ENCODE measurements at places on chromosomes 16 and 17.

DNA sequence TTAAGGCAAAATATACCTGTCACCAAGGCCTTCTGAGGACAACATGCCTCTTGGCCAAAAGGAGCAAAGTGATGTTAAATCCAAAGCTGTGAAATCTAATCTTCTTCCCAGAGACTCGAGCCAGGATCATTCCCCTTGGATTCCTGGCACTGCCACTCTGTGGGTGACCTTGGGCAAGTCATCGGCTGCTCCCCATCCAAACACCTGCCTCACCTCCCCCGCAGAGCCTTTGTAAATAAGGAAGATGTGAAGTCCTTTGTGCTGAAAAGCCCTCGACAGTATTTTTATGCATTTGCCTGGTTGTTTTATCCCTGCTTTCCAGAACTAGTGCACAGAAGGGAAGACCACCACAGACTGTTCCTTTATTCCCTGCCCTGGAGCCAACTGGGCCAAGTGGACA is 5.4 kb upstream of the CEP295NL start:
- DNase-seq = no peak

DNA sequence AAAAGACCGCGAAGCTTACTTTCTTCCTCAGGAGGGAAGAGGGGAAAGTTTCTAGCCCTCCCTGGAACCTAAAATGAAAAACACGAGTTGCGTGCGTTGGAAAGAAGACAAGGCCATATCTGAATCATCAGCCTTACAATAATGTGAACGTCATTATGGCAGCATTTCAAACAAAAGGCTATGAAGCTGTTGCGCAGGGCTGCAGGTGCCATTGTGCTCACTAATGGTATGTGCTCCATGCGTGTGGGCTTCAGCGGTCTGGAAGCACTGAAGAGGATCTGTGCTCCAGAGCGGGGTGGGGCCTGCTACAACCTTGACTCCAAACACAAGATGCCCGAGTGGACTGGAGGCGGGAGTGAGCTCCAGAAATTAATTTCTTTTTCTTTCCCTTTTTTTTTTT is 12.1 kb upstream of the CYB5B start:
- no peak for DNase-seq

- no peak for DNase-seq
Observed at GRCh38 chr16:73179705-73180331, 131.9 kb upstream of the ZFHX3 start.

GRCh38 chr16:54309341-54309740 is 22.8 kb upstream of the IRX3 start:
- no peak for DNase-seq

GRCh38 chr17:336110-337021 is 16.2 kb downstream of the RPH3AL start:
- no peak for DNase-seq

GRCh38 chr17:3015890-3016289 is 47.5 kb downstream of the OR1D5 start:
- no peak for DNase-seq

GRCh38 chr17:60748204-60748603 is 70.6 kb downstream of the BCAS3 start:
- peak; percentile 53 for DNase-seq

DNA sequence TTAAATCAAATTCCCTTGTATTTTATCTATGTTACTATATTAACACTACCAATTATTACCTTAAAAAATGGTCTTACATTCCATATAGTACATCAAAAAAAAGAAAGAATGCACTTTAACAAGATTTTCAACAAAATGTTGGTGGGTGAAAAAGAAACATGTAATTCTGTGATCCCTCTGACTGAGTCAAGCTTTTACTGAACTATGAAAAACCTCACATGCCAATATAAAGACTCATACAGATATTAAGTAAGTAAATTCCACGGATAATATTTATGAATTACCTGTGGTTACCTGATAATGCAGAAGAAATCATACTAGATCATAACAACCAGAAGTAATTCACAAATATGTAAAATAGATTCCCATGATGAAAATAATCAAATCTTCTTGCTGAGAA is 12.4 kb downstream of the COIL start:
- DNase-seq = no peak

DNA sequence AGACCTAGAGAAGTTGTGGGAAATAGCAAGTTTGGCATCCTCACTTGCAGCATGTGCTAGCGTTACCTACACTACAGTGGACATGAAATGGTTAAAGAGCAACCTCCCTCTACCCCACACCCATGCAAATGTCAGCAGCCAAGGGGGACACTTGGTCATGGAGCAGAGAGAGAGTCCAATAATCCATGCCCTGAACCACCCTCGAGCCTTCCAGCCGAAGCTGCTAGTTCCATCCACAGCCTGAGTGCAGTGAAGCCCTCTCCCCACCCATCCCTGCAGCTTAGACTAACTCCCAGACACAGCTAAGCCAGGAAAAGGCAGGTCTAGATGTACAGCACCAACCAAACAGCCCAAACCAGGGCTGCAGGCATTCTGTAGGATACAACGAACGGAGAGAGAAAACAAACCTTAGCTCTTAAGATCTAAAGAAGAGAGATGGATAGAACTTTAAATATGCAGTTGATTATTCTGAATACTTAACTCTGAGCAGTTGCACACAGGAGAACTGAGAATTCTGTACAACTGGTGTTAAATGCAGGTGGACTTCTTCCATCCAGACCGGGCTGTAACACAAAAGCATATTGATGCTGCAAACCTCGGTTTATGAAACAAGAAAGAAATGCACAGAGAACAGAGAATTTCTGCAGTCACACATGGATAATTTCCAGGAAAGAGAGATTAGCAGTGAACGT is 93.8 kb downstream of the SALL1 start:
- no peak for DNase-seq

GRCh38 chr17:75822119-75822799 is 21.9 kb downstream of the UNC13D start:
- DNase-seq = no peak

DNA sequence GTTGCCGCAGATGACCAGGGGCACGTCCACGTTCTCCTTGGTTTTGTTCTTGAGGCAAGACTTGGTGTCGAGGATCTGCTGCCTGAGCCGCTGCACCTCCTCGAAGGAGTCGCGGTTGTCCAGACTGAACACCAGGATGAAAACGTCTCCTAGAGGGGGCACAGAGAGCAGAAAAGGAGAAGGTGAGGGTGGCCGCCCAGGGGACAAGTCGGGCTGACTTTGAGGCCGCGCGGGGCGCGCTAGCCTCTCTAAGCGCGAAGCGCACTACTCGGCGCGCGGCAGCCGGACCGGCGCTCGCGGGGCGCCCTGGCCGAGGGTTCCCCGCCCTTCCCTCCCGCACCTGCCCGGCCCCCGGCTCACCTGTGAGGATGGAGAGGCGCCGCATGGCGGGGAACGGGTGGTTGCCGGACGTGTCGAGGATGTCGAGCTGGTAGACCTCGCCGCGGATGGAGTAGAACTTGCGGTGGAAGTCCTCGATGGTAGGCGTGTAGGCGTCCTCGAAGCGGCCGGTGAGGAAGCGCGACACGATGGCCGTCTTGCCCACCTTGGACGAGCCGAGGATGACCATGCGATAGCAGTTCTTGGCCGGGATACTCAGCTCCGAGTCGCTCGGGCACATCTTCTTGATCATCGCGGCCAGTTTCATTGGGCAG is 533 bp downstream of the RASD1 start:
- DNase-seq = no peak

- DNase-seq = no peak
Observed at GRCh38 chr17:78219396-78220150, 5.5 kb downstream of the BIRC5 start.

- DNase-seq = no peak
Observed at GRCh38 chr17:34307110-34307509, 12.1 kb upstream of the CCL8 start.

- DNase-seq = no peak
Observed at GRCh38 chr17:64572682-64573154, 65.9 kb downstream of the CEP95 start.

DNA sequence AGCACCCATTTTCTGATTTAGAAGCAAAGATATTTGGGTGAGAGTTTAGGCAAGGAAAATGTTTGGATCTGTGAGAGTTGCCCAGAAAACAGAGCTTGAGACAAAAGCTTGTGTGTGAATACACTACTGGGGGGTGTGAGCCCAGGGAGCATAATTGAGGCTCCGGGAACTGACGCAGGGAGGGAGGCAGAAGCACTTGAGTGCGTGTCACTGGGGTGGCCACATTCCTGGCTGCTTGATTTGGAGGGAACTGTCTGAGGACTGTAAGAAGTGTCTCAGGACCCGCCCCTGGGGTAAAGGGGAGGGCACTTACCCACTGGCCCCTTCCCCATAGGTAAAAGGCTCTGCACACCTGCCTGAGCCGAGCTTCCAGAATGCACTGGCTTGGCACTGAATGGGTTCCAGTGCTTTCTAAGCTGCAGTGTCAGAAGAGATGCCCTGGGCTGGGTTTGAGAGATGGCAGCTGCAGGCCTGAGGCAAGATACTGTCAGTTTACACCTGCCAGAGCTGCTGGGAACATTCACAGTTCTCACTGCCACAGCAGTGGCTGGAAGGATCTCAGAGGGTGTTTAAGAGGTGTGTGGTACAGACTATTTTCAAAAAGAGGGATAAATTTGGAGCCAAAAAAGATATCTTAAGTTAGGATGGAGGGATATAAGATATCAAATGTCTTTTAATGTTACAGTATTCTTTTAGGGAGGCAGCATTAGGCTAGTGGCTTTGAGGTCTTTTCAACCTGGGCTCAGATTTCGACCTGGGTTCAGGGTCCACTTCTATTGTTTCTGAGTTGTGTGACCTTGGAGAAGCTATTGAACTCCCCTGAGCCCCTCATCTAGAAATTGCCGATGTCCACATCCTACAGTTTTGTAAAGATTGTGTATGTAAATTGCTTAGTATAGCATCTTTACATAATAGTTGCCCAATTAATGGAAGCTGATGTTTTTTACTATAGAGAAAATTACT is 6.9 kb upstream of the TEX2 start:
- DNase-seq = no peak

DNA sequence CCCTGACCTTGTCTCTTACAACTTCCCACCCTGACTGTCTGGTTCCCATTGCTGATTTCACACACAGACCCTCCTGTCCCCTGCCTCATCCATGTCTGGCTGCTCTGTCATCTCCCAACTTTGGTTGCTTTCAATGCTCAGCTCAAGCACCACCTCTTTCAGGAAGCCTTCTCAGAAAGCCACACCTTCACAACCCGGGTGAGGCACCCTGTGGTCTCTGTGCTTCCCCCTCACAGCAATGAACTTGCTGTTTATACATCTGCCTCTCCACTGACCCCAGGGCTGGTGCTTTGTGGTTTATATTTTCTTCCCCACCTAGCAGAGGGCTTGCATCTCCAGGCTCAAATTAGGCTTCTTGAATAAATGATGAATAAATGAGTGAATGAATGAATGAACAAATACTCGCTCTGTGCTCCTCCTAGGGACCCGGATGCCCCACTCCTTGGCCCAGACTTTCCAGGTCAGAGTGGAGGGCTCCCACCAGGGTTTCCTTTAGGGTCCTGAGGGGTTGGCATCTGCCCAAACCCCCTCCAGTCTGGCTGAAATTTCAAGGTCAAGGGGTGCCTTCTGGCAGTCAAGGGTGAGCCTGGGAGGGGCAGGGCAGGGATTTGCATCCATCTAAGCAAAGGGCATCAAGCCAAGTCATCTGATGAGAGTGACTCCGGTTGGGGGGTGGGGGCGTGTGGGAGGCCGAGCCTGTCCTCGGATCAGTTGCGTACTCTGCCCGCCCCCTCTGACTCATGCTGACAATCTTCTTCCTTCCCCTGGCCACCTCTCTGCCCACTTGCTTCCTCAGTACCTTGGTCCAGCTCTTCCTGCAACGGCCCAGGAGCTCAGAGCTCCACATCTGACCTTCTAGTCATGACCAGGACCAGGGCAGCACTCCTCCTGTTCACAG is at the start of gene ITGAX:
Gene ITGAX (plus strand): TSS at position 783 of the 898 bp plus-strand sequence. CDS start 79 bp downstream, at position 862.
- no peak for DNase-seq

GRCh38 chr17:65628644-65629036 is 67.2 kb upstream of the AXIN2 start:
- DNase-seq = no peak

DNA sequence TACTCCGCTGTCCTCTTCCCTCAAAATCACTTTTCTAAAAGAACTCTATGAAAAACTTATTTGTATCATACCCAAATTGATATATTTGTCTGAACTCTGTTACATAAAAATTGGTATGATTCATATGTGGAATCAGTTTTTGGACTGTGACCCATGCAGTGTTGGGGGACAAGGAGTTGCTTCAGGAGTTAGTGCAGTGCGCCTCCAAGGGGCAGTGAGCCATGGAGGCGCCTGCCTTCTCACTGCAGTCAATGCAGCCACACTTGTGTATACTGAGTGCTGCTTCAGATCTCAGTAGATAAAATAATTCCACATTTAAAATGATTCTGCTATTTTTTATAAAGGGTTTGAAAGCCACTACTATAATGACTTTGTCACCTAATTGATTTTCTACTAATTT is 32.5 kb downstream of the DGKE start:
- no peak for DNase-seq

GRCh38 chr16:2008009-2008526 is 1.6 kb downstream of the ZNF598 start:
- DNase-seq = no peak

DNA sequence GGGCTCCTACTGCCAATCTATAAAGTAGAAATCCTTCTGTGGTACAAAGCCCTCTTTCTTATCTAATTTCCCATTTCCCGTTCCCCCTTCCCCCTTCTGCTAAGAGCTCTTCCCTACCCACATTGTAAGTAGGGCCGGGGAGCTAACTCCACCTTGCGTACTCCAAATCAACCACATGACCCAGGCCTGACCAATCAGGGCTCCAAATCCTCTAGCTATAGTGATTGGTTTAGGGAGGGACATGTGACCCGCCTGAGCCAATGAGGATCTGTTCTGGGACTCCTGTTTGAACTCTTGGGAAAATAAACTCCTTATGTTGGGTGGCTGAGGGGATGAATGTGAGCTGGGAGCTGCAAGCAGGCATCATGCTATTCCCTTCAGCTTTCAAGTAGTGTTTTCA is 40.9 kb upstream of the MEOX1 start:
- no peak for DNase-seq

- no peak for DNase-seq
Observed at GRCh38 chr17:32111141-32111771, 31.0 kb upstream of the RHOT1 start.

- no peak for DNase-seq
Observed at GRCh38 chr17:65407017-65407416, 154.4 kb downstream of the AXIN2 start.

DNA sequence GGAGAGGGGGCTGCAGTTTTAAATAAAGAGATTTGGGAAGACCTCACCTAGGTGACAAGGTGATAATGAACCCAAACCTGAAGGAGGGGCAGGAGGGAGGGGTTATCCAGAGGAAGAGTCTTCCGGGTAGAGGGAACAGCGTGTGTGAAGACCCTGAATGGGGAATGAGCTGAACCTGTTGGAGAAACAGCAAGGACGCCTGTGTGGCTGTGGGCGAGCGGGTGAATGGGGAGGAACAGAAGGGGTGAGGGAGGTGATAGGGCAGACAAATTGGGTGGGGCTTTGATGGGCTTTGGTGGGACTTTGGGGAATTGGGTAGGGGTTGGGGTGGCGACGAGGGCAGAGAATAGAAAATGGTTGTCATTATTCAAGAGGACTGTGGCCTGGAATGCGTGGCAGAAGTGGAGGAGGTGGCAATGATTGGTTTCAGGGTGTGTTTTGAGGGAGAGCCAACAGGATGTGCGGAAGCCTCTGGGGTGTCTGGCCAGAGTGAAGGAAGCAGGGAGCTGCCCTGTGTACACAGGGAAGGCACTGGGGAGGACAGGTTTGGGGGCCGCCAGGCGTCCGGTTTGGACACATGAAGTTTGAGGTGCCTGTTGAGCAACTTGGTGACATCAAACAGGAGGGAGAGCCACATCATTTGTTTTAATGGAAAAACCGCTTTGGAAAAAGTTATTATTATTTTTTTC is 48.7 kb downstream of the NKD1 start:
- DNase-seq = no peak

GRCh38 chr16:49528866-49529288 is 155.3 kb downstream of the C16orf78 start:
- no peak for DNase-seq

- no peak for DNase-seq
Observed at GRCh38 chr17:82172486-82173160, 40.0 kb downstream of the CCDC57 start.
